ENCODE measurements at places on chromosomes 3 and 15. TPM values are rescaled to one million over a fixed set of nuclear protein-coding genes. Genes with fewer than 3 reads are reported as not detected.

Gene MESP2
- total RNA-seq, result not detected

Gene TMEM207
- not detected for total RNA-seq

Gene ANKRD63
- 0.49 TPM for total RNA-seq

Gene SLC28A1
- not detected for total RNA-seq

Gene GOLGA8G
- total RNA-seq, result not detected

Gene LTF
- total RNA-seq, result 3.0 TPM

Gene OIP5
- total RNA-seq, result 1.5 TPM
